ENCODE measurements at places on chromosomes 1 and 21.

GRCh38 chr1:116891396-116892079 is 18.2 kb upstream of the PTGFRN start:
- DNase-seq, result no peak

DNA sequence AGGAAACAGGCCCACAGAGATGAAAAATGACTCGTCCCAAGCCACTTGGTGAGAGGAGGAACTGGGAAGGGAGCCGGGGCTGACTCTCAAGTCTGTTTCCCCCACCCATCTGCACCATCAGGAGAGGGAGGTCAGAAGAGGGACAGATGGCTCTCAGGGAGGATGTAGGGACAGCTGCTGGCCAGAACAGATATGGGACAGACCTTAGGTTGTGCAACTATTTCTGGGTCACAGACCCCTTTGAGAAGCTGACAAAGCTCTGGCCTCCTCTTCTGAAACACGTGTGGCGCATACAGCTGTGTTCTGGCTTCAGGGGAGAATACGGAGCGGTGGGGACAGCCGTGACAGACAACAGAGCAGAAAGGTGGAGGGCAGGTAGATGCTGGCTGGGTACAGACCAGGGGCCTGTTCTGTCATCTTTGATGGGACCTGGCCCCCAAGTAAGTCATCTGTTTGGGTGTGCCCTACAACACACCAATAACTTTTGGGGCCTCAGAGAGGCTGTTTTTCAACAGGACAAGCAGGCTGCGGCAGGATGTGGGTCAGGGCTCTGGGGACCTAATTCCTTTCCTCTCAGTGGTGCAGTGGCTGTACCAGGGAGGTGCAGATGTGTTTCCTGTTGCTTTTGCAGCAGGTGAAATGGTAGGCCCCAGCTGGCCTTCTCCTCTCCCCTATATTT is 7.3 kb downstream of the SH3BGRL3 start:
- DNase-seq, result peak; percentile 17

- peak; percentile 98 for DNase-seq
These were observed 45.3 kb downstream of the HHAT start for GRCh38 chr1:210373878-210374599.

DNA sequence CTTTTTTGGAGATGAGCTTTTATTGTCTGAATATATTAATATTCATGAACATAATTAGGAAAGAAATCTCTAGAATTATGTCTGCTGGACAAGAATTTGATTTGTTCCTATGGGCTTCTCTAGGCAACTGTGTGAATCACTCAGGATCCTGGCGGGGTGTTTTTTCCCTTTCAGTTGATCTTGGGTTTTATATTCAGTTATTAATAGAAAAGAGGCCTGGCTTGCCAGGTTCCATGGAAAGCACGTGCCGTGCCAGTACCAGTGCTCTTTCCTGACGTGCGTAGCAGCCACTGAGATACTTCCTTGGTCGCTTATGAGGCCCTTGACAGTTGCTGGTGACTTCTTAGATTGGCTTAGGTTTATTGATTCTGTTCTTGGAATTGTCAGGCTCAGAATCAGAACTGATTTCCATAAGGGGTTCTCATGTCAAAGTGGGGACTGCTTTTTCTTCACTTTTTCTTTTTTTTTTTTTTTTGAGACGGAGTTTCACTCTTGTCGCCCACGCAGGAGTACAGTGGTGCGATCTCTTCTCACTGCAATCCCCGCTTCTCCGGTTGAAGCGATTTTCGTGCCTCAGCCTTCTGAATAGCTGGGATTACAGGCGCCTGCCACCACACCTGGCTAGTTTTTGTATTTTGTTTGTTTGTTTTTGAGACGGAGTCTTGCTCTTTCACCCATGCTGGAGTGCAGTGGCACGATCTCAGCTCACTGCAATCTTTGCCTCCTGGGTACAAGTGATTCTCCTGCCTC is 48.7 kb upstream of the KIF1B start:
- no peak for DNase-seq

DNA sequence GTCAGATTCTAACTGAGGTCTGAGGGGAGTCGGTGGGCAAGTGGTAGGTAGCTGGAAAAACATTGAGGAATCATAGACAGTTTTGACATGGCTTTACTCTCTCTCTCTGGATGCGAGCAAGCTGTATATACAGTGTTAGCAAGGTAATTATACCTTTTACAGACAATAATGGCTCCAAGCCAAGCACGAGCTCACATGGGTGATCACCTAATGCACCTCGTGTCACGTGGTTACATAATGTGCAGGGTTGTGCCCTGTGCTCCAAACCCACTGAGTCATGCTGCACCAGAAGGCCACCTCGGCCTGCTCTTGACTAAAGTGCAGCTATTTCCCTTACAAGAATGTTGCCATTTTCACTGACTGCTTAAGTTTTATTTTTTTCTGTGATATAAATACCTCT is 7.6 kb upstream of the CLCA2 start:
- no peak for DNase-seq

- no peak for DNase-seq
These were observed 159.1 kb downstream of the BRINP2 start for GRCh38 chr1:177329871-177330270.

- no peak for DNase-seq
These were observed 67.2 kb upstream of the CNN3 start for GRCh38 chr1:94993931-94994645.

GRCh38 chr1:29550119-29550841 is 314.0 kb downstream of the PTPRU start:
- no peak for DNase-seq

Data from fibroblast of skin of scalp (primary cell).